Fibroblast of lung (primary cell): ENCODE measurements at places on chromosomes 12 and 14. TPM values are rescaled to one million over a fixed set of nuclear protein-coding genes. Genes with fewer than 3 reads are reported as not detected.

DNA sequence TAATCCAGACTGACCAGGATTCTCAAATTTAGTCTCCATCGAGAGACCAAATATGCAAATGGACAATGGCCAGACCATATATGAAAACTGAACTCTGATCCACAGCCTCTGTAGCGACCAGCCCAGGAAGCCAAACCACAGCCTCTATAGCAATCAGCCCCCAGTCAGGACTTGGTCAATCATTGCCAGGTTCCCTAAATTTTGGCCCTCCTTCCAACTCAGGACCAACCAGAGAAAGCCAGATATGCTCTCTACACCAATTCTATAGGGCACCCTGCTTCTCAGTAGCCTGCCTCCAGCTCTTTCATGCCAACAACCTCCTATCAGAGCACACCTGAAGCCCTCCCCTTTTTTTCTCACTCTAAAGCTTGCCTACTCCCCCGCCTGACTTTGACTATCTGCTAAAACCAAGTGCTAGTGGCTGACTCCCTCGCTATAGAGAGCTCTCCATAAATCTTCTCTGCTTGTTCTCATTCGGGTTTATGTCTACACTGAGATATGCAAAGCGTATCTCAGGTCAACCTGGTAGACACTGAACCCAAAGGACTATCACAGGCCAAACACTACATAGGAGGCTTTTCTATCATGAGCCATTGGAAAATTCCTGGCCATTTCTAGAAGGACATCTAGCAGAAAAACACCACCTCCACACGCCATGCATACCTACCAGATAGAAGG, 110.5 kb upstream of the FUT8 start:
- no peak for DNase-seq
- H3K27ac ChIP-seq: no peak overlapping the region
- H3K36me3 ChIP-seq: no peaks in the 10 kb centered on the region
- H3K27me3 ChIP-seq: no peaks in the 10 kb centered on the region

DNA sequence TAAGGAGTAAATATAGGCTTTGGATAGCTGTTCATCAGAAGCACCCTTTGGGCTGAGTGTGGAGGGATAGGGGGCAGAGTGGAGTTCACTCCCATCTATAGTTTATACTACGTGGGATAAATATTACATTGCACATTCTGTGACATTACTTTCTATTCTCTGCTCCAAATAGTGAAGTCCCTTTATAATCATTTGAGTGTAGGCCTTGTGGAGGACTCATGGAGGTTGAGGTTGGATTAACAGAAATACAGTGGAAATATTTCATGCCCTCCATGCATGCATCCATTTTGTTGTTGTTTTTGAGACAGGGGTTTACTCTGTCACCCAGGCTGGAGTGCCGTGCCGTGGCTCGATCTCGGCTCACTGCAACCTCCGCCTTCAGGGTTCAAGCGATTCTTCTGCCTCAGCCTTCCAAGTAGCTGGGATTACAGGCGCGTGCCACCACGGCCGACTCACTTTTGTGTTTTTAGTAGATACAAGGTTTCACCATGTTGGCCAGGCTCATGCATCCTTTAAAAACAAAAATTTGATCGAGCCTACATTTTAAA, 1.4 kb downstream of the CHPT1 start:
- H3K27ac ChIP-seq: peak overlapping the region; percentile 69
- H3K36me3 ChIP-seq: no peaks in the 10 kb centered on the region
- H3K4me1 ChIP-seq: no peaks in the 10 kb centered on the region

- H3K4me1 ChIP-seq: no peaks in the 10 kb centered on the region
- no peak for DNase-seq
- no peaks in the 10 kb centered on the region for H3K27me3 ChIP-seq
- no peak overlapping the region for H3K4me3 ChIP-seq
- H3K27ac ChIP-seq: no peak overlapping the region
- H3K36me3 ChIP-seq: no peaks in the 10 kb centered on the region
Measured at GRCh38 chr14:78592616-78593219, 422.5 kb downstream of the NRXN3 start.

DNA sequence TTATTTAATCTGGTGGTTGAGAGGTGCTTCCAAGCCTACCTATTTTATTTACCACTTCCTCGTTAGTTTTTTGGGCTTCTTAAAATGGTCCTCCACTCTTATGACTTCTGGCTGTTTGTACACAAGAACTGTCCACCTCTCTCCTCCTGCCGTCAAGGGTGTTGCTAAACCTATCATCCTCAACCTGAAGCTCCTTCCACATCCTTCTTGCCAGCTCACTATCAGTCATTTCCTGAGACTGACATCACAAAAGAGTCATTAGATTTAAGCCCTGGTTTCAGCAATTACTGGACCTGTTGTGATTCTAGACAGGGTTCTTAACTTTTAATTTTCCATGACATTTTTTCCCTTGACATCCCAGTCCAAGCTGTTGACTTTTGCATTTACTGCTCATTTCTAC, 91.9 kb downstream of the BICD1 start:
- peak; percentile 41 for DNase-seq
- H3K27me3 ChIP-seq: no peaks in the 10 kb centered on the region
- no peak overlapping the region for H3K27ac ChIP-seq
- peaks cover 2% of the 10 kb centered on the region for H3K4me1 ChIP-seq
- no peaks in the 10 kb centered on the region for H3K36me3 ChIP-seq

DNA sequence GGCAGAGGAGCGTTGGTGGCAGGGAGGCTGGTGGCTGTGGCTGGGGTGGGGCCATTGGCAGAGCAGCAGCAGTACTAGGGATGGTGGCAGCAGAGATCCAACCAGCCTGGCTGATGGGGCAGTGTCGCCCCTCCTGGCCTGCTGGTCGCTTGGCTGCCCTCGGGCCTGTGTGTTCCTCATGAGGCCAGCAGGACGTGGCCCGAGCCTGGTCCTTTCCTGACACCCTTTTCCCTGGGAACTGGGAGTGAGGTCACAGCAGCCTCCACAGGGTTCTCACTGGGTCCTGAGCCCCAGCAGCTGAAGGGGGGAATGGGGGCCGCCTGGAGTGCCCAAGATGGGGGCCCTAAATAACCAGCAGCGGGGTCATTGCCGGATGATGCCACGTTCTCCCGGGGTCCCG, 46.1 kb downstream of the KIF26A start:
- no peak for DNase-seq
- no peak overlapping the region for H3K4me3 ChIP-seq
- no peak overlapping the region for H3K27ac ChIP-seq
- H3K27me3 ChIP-seq: no peaks in the 10 kb centered on the region
- no peaks in the 10 kb centered on the region for H3K36me3 ChIP-seq

DNA sequence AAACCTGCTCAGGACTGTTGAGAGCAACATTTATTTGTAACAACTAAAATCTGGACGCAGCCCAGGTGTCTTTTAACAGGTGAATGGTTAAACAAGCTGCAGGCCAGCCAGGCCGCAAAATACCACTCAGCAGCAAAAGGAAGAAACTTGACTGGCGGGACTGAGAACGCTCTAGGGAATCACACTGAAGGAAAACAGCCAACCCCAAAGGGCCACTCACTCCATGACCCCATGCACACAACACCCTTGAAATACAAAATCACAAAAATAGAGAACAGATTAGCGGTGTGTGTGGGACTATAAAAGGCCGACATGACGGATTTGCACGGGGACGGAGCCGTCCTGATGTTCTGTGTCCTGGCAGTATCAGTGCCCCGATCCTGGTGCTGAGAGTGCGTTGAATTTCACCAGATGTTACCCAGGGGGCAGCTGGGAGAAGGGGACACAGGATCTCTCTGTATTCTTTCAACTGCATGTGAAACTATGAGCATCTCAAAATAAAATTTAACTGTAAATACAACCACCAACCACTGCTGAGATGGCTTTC, 23.0 kb downstream of the VPS37B start:
- DNase-seq: no peak
- no peaks in the 10 kb centered on the region for H3K27me3 ChIP-seq
- peaks cover 18% of the 10 kb centered on the region for H3K4me1 ChIP-seq
- H3K4me3 ChIP-seq: no peak overlapping the region

DNA sequence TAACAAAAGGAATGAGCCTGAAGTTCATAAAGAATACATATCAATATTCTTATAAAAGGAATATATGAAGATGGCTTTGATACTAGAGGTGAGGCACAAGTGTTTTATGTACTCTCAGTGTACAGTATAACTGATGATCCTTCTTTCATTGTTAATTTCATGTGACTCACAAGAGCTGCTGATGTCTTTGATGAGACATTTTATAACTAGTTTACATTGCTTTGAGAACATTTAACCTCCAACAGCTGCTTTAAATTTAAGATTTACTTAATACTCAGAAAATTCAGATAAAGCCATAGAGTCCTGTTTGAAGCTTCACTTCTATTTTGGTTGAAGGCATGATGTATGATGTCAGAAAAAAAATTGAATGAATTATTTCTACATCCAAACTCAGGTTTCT, 59.8 kb downstream of the WASHC4 start:
- no peak for DNase-seq
- H3K4me3 ChIP-seq: no peak overlapping the region
- H3K36me3 ChIP-seq: peaks cover 4% of the 10 kb centered on the region
- H3K27ac ChIP-seq: no peak overlapping the region
- H3K27me3 ChIP-seq: no peaks in the 10 kb centered on the region

- no peak overlapping the region for H3K4me3 ChIP-seq
- no peak overlapping the region for H3K27ac ChIP-seq
- H3K36me3 ChIP-seq: no peaks in the 10 kb centered on the region
Measured at GRCh38 chr14:96098309-96098998, 59.3 kb downstream of the C14orf132 start.

GRCh38 chr12:92551853-92552397, 150.9 kb upstream of the PLEKHG7 start:
- DNase-seq: no peak
- no peaks in the 10 kb centered on the region for H3K4me1 ChIP-seq
- H3K4me3 ChIP-seq: no peak overlapping the region
- H3K27me3 ChIP-seq: no peaks in the 10 kb centered on the region
- H3K27ac ChIP-seq: no peak overlapping the region

DNA sequence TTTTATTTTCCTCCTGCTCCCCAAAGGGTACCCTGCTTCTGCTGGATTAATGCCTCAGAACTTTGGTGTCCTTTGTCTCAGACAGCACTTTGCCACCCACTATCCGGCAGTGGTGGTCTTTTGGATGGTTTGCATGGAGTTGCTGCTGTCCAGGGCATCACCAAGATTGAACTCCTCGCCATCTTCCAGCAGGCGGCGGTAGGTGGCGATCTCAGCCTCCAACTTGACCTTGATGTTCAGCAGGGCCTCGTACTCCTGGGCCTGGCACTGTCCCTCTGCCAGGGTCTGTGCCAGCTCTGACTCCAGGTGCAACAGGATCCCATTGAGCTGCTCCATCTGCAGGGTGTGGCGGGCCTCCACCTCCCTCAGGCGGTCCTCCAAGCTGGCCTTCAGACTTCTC, 9.4 kb upstream of the NOPCHAP1 start:
- H3K36me3 ChIP-seq: no peaks in the 10 kb centered on the region
- no peak overlapping the region for H3K4me3 ChIP-seq
- H3K4me1 ChIP-seq: no peaks in the 10 kb centered on the region
- no peak for DNase-seq

GRCh38 chr14:89858089-89858488, 96.4 kb downstream of the EFCAB11 start:
- no peak overlapping the region for H3K4me3 ChIP-seq
- no peak for DNase-seq
- no peaks in the 10 kb centered on the region for H3K27me3 ChIP-seq
- H3K4me1 ChIP-seq: peaks cover 9% of the 10 kb centered on the region

DNA sequence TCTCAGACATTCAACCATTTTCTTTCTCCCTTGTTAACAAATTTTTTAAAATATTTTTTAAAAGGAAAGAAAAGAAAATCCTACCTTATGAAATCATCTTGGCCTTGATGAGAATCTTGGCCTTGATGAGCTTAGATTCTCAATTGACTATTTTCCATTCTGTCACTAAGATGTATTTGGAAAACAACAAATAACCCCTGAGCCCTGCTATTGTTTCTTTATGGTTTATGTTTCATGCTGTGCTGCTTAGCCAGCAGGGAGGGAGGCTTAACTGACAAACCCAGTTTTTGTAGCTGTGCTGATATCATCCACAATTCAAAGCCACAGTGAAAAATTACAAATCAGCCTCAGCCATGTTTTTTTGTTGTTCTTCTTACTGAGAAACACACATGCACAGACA, 404.1 kb downstream of the RAD51B start:
- no peaks in the 10 kb centered on the region for H3K36me3 ChIP-seq
- H3K4me3 ChIP-seq: no peak overlapping the region
- no peak for DNase-seq
- no peaks in the 10 kb centered on the region for H3K4me1 ChIP-seq
- H3K27me3 ChIP-seq: no peaks in the 10 kb centered on the region

GRCh38 chr12:77115471-77115870, 50.1 kb upstream of the E2F7 start:
- H3K27me3 ChIP-seq: no peaks in the 10 kb centered on the region
- H3K27ac ChIP-seq: no peak overlapping the region
- peaks cover 12% of the 10 kb centered on the region for H3K4me1 ChIP-seq
- H3K4me3 ChIP-seq: no peak overlapping the region

DNA sequence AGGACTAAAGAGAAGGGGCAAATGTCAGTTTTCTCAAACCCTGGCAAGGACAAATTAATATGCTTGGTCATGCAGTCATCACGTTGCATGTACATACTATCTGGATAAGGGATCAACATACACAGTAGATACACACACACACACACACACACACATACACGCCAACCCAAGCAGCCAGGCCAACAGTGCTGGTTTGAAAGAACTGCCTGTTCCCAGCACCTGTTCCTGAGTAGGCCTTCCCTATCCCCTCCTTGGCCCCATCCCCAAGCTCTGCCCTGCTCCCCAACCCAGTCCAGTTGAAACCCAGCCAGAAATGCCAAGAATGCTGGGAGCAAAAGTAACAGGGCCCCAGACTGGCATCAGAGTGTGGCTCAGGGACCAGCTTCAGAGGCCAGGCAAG, 4.4 kb downstream of the ITGA7 start:
- peaks cover 2% of the 10 kb centered on the region for H3K36me3 ChIP-seq
- no peak for DNase-seq
- no peaks in the 10 kb centered on the region for H3K27me3 ChIP-seq
- peaks cover 13% of the 10 kb centered on the region for H3K4me1 ChIP-seq

- no peak overlapping the region for H3K4me3 ChIP-seq
- H3K27me3 ChIP-seq: peaks cover 3% of the 10 kb centered on the region
- H3K4me1 ChIP-seq: no peaks in the 10 kb centered on the region
- H3K36me3 ChIP-seq: no peaks in the 10 kb centered on the region
- no peak for DNase-seq
Measured at GRCh38 chr14:29529418-29529817, 398.2 kb downstream of the PRKD1 start.

- no peak overlapping the region for H3K4me3 ChIP-seq
- H3K27me3 ChIP-seq: peaks cover 10% of the 10 kb centered on the region
- H3K36me3 ChIP-seq: no peaks in the 10 kb centered on the region
- no peak overlapping the region for H3K27ac ChIP-seq
- H3K4me1 ChIP-seq: no peaks in the 10 kb centered on the region
Measured at GRCh38 chr12:22562036-22563028, 18.0 kb upstream of the C2CD5 start.

GRCh38 chr12:80271780-80272179, 172.3 kb upstream of the PTPRQ start:
- H3K4me3 ChIP-seq: no peak overlapping the region
- H3K27me3 ChIP-seq: no peaks in the 10 kb centered on the region
- H3K27ac ChIP-seq: no peak overlapping the region
- DNase-seq: peak; percentile 3
- no peaks in the 10 kb centered on the region for H3K36me3 ChIP-seq
- H3K4me1 ChIP-seq: peaks cover 3% of the 10 kb centered on the region

- peaks cover 3% of the 10 kb centered on the region for H3K4me1 ChIP-seq
- no peaks in the 10 kb centered on the region for H3K36me3 ChIP-seq
- no peak overlapping the region for H3K27ac ChIP-seq
- no peak for DNase-seq
- no peak overlapping the region for H3K4me3 ChIP-seq
Measured at GRCh38 chr14:77882636-77883035, 82.7 kb downstream of the ADCK1 start.

Gene SLC25A21
- 0.26 and 0.50 TPM in 2 replicates for total RNA-seq

Gene HHIPL1
- total RNA-seq: 7.7 and 9.9 TPM in 2 replicates

Gene GZMH
- not detected in 2 replicates for total RNA-seq

Gene CLEC2D
- total RNA-seq: 3.6 and 5.1 TPM in 2 replicates

Gene FOXN4
- total RNA-seq: not detected in 2 replicates

Gene CLEC4D
- total RNA-seq: not detected in 2 replicates
